Prostate gland (tissue), 2 donors: ENCODE measurements at places on chromosomes 4 and X. TPM values are rescaled to one million over a fixed set of nuclear protein-coding genes. Genes with fewer than 3 reads are reported as not detected.

- no peak for DNase-seq
Observed at GRCh38 chr4:186002853-186003252, 66.1 kb upstream of the TLR3 start.

The GAGE12J gene
- total RNA-seq: not detected

The ESX1 gene
- total RNA-seq: not detected

The CCDC120 gene
- total RNA-seq: 15.0 TPM

GRCh38 chrX:84187533-84188319 lies at the start of gene RPS6KA6:
Gene RPS6KA6, minus strand, starts transcription at chrX:84188199. Its CDS starts 300 bp downstream, at chrX:84187899.
- peak; percentile 22 for DNase-seq

The DKK2 gene
- 0.73 TPM for total RNA-seq

The GTPBP6 gene
- total RNA-seq: 43.9 TPM

The RPL39 gene
- total RNA-seq: 2,133 TPM

DNA sequence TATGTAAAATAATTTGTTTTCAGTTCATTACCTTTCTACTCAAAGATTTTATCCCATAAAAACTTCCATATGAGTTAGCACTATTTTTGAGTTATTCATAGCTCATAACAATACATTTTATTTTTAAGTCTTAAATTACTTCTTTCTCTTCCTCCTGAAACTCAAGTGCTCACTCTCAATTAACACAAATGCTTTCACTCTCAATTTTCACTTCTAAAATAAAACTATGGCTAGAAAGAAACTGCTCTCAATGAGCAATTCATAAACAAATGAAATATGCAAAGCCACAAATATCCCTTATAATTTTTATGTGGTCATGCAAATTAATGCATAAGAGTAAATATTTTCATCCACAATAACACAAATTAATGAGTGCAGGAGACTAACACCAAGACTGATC lies 38.8 kb downstream of the MAML3 start:
- DNase-seq: no peak

- no peak for DNase-seq
Observed at GRCh38 chr4:114343015-114343414, 255.6 kb upstream of the UGT8 start.

DNA sequence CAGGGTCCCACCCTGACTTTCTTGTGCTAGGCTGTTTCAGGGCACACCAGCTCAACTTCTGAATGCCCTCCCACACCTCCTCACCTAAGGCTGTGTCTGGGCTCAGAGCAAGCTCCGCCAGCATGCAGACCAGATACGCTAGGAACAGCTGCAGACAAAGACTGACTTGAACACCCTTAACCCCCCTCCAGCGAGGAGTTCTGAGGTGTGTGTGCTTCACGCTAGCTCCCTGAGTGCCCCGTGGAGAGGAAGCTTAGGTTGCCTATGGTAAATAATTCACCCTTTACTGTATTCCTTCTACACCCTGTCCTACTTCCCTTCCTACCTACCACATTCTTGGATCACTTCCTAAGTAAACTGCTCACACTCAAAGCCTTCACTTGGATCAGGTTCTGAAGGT lies 115.0 kb downstream of the VCX3B start:
- no peak for DNase-seq

GRCh38 chr4:149634368-149634767 lies 181.3 kb downstream of the IQCM start:
- DNase-seq: no peak

- no peak for DNase-seq
Observed at GRCh38 chrX:129808158-129808828, 28.5 kb downstream of the SASH3 start.

GRCh38 chr4:6929339-6929811 lies 19.7 kb downstream of the TBC1D14 start:
- no peak for DNase-seq

The USP38 gene
- 19.1 TPM for total RNA-seq

DNA sequence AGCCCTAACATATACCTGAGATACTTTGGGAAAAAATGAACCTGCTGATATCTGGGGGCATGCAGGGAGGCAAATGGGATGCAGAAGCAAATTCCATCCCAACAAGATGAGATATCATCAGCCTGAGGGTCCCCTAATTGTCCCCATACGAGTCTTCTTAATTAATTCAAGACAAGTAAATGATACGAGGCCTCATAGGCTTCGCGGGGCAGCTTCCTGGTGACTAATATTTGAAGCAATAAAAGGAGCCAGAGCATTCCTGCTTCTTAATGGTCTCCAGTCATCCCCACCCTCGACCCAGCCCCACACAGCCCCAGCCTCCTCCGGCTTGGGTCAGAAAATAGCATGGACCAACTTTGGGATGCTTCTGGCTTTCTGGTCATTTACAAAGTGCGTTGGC lies 99.6 kb upstream of the MSX1 start:
- no peak for DNase-seq

The TTC29 gene
- 3.1 TPM for total RNA-seq

- DNase-seq: no peak
Observed at GRCh38 chr4:60948008-60948407, 252.1 kb upstream of the ADGRL3 start.

- no peak for DNase-seq
Observed at GRCh38 chr4:109472343-109472761, 38.7 kb downstream of the SEC24B start.

The CLDN34 gene
- total RNA-seq: 0.36 TPM

GRCh38 chr4:113674733-113675132 lies 86.8 kb downstream of the CAMK2D start:
- DNase-seq: no peak

The DLG3 gene
- total RNA-seq: 29.1 TPM

The ETDB gene
- total RNA-seq: not detected
